AG08395 (cell line): ENCODE measurements at places on chromosomes 4 and X.

- DNase-seq: no peak
Observed at GRCh38 chrX:31093639-31093975, 21.8 kb upstream of the FTHL17 start.

- no peak for DNase-seq
Observed at GRCh38 chrX:68059469-68059868, 373.8 kb downstream of the OPHN1 start.

DNA sequence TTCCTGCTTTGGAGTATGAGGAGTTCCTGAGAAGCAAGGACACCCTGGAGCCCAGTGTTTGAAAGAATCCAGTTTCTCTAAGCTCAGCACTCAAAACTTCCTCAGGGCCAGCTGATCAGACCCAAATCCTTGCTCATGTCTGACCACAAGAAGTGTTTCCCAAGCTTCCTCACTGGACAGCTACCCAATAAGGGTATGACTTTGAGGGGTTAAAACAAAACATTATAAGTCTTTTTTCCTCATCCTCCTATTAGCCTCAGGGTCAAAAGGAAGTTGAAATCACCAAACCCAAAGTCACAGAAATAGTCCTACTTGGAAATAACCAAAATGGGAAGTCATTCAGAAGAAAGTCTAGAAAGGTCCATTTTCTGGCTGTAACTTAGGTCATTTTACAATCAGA, 13.7 kb downstream of the ZBTB33 start:
- DNase-seq: no peak

- DNase-seq: no peak
Observed at GRCh38 chrX:136779346-136779781, 1.4 kb downstream of the ARHGEF6 start.

DNA sequence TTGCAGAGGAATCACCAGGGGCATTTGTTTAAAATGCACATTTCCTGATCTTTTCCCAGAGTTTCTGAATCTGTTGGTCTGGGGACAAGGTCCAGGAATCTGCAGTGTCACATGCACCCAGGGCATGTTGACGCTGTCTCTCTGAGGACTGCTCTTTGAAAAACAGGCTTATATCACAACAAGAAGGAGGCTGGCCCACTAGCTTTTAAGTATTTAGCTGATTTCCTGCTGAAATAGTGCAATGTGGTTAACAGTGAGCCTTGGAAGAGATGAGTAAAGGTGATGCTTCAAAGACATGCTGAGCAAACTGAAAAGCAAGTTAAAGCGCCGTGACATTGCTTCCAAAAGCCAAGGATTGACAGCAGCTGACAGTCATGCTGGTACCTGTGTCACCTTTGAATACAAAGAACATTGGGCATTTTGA, 18.6 kb upstream of the SEPSECS start:
- DNase-seq: no peak
